ENCODE measurements at places on chromosomes 2 and 18.

GRCh38 chr18:13566941-13567746, 159.2 kb downstream of the FAM210A start:
- DNase-seq = peak; percentile 12

GRCh38 chr2:128344101-128344500, 25.4 kb upstream of the HS6ST1 start:
- no peak for DNase-seq

DNA sequence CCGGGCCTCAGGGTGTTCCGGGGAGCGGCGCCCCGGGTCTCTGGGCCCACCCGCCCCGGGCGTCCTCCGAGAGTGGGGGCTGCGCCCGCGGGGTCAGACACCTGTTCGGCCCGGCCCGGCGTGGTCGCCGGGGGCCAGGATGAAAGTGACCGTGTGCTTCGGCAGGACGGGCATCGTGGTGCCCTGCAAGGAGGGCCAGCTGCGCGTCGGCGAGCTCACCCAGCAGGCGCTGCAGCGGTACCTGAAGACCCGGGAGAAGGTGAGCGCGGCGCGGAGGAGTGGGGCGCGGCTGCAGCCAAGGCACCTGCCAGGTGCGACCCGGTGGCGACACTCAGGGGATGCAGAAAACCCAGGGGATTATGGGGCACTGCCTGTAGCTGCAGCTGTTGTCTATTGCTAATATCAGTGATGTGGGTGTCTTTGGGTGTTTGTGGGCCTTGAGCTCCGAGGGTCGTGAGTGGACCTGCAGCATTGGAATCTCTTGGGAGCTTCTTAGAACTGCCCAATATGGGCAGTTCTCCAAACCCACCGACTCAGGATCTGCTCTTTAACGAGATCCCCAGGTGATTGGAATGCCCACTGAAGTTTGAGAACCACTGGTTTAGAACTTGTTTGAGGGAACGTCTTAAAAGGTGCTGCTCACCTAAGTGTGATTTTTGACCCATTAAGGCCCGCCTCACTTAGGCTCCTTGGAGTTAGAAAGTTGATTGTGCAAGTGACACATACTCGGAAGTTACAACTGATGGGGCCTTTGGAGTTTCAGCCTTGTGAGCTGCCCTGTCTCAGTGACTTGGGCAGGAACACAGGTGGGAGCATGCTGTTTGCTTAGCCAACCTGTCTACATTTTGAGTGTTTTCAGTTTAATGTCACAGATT, 823 bp downstream of the PARD3B start:
- no peak for DNase-seq

GRCh38 chr2:183164650-183165015, 40.4 kb downstream of the NUP35 start:
- peak; percentile 74 for DNase-seq

DNA sequence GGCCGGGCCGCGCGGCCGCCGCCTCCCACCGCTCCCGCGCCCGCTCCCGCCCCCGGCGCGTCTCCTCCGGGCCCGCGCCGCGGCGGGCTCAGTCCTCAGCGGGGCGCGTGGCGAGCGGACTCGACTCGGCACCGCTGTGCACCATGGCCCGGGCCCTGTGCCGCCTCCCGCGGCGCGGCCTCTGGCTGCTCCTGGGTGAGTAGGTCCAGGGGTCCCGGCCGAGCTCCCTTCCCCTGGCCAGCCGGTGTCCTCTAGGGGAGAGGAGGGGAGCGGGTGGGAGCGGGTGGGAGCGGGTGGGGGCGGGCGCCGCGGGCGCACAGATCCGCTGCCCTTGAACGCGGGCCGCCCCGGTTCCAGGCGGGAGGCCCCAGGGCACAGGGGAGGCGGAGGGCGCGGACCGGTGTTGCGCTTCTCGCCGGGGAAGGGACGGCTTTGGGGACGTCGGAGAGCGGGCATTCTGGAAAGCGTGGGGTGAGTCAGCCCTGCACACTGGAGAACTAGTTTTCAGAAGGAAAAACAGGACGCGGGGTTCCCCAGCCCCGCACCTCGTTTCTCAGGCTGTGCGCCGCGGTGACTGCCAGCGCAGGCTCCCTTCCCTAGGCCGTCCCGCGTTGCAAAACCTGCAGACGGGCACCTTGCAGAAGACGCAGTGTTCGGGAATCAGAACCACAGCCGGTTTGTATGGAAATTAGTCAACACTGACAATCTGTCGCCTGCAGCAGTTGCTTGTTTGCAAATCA, at the start of gene RAMP1:
TSS of gene RAMP1 (plus strand) at position 91 of the 740 bp plus-strand sequence. CDS start at position 144, 53 bp downstream.
- peak; percentile 39 for DNase-seq

DNA sequence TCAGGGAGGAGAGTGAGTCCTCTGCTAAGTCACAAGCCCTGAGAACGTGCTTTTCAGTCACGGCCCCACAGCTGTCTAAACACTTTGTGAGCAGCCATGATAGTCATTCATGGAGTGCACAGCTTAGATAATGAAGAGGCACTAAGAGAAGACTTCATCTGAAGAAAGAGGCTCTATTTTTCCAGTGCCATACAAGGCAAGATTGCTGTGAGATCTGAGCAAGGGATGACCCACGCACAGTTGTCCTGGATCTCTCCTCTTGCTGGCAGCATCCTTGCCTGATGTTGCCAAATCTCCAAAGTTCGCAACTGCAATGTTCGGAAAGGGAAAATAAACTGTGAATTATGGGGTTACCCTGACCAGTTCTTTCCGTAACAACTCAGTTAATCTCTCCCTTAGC, 418.7 kb downstream of the MEIS1 start:
- peak; percentile 61 for DNase-seq
